ENCODE measurements at places on chromosomes 6 and 20.

- no peak for DNase-seq
Observed at GRCh38 chr6:19731282-19731681, 105.9 kb upstream of the ID4 start.

- no peak for DNase-seq
Observed at GRCh38 chr20:42567409-42567808, 622.3 kb downstream of the PTPRT start.

GRCh38 chr20:45575931-45576330 is 3.2 kb downstream of the WFDC8 start:
- no peak for DNase-seq

DNA sequence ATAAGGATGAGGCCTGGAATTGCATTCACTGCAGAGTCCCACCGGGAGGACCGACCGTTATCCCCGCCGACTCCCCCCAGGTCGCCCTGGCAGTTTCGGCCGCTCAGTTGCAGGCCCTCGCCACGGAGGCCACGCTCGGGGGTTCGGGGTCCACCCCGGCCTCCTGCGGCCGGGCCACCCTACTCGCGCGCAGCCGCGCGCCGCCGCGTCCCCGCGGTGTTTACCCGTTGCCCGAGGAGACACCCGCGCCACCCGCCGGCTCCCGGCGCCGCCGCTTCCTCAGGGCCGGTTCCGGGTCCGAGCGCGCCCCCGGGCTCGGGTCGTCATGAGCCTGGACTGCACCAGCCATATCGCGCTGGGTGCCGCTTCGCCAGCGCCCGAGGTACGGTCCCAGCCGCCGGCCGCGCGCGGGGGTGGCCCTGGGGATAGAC is at the start of gene CCDC170:
CCDC170 (plus strand) TSS at position 214 of the 431 bp plus-strand sequence; CDS start at position 326, 112 bp downstream.
- no peak for DNase-seq

DNA sequence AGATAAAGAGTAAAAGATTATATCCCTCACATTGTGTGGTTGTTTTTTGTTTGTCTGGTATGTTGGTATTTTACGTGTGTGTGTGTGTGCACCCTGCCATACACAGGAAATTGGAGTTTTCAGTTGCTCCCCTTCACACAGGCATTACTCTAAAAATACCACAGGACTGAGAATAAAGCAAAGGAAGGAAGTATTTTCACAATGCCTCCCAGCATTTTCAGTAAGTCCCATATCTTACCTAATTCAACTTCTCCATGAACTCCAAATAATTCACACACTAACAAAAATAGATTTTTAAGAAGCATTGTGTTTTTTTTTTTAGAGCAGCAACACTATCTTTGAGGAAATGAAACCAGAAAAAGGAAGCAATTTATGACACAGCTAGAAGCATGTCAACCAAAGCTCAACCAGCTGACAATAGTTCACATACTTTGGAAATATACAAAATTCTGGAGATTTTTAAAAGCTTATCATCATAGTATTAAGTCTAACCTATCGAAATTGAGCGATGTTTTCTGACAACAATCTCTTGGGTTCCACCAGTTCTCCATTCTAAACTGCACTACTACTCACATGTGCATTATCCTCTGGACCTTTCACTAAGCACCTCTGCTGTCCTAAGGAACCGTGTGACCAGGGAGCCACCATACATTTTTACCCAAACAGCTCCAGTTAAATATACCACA is 2.1 kb downstream of the UBE2J1 start:
- no peak for DNase-seq

DNA sequence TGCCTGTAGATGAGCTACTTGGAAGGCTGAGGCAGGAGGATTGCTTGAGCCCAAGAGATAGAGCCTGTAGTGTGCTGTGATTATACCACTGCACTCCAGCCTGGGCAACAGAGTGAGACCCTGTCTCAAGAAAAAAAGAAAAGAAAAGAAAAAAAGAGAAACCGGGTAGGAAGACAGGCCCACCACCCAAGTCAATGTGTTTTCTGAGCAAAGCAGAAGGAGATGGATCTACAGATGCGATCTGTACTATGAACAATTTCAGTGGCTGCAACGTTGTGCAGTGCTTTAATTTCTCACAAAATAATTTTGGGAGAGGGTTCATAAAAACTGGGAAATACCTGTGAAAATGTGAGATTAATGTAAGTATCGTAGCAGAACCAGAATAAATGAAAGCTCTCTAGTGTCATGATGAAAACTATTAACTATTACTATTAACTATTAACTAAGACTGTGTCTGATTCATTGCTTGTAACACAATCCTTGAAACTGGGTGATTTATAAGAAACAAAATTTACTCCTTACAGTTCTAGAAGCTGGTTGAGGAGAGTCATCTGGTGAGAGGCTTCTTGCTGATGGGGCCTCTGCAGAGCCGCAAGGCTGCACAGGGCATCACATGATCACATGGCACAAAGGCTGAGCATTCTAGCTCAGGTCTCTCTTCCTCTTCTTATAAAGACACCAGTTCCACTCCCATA is 233.1 kb upstream of the ZNF217 start:
- DNase-seq: no peak

DNA sequence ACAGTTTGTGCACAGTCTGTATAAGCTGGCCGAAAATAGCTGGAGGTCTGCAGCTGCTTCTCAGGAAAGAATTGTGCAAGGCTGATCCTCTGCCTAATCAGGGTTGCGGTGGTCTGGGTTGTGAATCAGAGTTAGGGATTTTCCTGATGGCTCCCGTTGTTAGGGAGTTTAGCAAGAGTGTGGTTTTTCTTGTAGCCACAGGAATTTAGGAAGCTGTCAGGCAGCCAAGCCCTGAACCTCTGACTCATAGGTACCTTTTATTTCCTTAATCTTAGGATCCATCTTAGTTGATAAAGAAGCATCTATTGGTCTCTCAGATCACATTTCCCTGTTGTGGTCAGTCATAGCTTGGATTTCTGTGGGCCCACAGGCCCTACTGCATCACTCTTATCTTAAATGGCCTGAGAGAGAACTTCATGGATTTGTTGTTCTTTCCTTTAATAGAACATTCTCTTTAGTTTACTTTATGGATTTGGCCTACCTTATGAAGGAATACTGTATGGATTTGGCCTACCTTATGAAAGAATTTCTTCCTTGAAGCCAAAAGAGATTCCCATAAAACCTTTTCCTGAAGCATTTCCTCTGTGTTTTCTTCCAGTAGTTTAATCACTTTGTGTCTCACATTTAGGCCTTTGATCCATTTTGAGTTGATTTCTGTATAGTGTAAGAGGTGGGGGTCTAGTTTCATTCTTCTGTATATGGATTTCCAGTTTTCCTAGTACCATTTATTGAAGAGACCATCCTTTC is 10.3 kb downstream of the KIF25 start:
- DNase-seq: no peak

GRCh38 chr20:62745279-62745951 is 36.8 kb downstream of the NTSR1 start:
- DNase-seq: no peak

DNA sequence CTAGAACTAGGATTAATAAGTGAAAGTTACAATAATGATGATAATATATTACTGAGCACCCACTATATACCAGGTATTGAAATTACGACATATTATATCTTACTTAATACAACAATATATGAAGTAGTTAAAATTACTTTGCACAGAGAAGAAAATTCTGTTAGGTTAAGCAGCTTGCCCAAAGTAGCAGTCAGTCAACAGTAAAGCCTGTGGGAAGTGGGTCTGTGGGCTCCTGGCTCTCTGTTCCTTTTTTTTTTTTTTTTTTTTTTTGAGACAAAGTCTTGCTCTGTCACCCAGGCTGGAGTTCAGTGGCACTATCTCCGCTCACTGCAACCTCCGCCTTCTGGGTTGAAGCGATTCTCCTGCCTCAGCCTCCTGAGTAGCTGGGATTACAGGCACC is 4.8 kb upstream of the GTF2H4 start:
- DNase-seq: no peak

DNA sequence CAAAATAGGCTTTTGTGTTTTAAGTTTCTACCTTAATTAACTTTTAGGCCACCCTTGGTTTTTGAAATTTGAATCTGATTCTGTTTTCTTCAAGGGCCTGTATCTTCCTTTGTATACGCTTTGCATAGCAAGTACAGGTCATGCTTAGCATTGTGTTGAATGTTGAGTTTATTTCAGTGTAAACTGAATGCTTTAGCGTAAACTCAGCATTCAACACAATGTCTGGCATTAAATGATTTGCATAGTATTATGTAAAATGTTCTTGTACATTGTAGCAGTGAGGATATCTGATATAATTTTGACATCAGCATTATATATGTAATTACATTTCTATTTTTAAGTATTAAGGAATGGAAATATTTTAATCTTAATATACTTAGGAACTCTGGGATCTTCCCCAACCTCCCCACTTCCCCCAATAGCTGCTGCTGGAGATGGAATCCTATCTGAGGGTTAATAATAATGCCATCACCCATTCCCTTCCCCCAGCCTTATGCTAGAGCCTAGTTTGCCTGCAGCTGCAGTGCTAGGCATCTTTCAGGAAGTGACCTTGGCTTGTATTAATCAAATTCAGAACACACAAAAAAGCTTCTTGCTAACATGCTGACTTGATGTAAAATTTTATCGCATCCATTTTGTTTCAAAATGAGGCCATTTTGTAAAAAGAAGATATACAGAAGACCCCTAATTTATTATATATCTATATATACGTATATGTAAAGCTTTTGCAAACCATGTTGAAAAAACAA is 73.1 kb downstream of the NCOA3 start:
- DNase-seq: no peak

DNA sequence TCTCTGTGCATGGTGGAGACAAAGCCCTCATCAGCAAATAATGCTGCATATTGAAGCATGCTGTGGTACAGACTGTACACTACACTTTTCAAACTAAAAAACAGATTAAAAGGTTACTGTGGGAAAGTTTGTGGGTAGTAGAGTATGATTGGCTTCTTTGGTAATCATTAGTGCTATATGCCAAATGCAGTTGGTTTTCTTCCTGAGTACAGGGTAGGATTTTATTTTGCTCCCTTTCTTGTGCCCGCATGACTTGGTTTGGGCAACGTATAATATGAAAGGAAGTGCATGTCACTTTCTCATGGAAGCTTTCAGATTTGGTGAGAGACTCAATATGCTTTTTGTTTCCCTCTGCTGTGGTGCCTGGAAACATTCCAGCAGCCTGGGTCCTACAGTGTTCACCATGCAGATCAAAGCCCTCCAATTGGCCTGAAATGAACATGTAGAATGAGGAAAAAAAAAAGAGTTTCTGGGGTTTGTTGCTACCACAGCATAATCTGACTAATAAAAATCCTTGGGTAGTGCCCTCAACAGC is 270.7 kb upstream of the ADGRB3 start:
- DNase-seq: no peak

DNA sequence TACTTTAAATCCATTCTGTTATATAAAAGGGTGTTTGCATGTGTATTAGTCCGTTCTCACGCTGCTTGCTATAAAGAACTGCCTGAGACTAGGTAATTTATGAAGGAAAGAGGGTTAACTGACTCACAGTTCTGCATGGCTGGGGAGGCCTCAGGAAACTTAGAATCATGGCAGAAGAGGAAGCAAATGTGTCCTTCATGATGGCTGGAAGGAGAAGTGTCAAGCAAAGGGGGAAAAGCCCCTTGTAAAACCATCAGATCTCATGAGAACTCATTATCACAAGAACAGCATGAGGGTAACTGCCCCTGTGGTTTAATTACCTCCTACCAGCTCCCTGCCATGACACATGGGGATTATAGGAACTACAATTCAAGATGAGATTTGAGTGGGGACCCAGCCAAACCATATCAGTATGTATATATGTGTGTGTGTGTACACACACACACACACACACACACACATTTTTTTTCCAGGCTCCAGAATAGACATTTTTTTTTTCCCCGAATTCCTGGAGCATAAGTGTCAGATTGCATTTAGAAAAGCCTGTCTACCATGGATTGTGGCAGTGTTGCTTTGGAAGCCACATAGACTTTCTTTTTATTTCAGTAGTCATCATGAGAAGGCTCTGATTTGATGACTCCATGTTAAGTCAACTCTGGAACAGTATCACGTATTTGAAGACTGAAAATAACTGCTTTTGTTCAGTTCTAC is 31.5 kb downstream of the KDM1B start:
- DNase-seq: no peak

DNA sequence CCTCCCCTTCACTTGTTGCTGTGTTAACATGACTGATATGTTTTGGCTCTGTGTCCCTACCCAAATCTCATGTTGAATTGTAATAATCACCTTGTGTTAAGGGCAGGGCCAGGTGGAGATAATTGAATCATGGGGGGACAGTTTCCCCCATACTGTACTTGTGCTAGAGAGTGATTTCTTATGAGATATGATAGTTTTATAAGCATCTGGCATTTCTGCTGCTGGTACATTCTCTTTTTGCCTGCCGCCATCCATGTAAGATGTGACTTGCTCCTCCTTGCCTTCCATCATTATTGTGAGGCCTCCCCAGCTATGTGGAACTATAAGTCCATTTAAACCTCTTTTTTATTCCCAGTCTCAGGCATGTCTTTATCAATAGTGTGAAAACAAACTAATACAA is 185.0 kb downstream of the TBX18 start:
- DNase-seq: no peak

DNA sequence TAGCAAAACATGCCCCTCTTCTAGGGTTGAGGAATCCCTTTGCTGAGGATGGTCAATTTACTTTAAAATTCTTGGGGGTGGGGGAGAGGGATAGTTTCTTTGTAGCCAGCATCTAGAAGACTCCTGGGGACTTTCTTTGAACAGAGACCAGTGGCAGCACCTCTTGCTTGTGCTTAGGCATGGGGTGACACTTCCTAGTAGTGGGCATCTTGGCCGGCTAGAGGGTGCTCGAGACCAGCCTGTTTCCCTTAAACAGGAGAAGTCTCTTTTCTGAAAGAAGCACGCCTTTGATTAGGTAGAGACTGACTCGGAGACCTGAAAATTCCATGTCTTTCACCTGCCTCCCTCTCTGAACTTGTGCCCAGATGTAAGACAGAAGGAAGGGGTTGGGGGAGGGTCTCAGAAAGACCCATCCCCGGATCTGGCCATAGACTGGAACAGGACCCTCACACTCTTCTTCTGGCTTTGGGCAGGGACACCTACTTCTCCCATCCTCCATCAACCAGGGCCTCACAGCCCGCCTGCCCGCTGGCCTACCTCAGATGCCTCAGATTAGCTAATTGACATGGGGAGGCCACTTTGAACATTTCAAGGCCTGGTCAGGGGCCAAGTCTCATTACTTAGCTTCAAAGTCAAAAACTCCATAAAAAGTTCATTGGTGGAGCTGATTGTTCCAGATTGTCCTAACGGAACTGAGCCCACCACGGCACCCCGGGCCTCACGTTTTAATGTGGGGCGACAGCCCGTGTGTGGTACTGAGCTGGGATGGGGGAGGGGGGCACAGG is 172.2 kb downstream of the CDC5L start:
- DNase-seq: no peak

DNA sequence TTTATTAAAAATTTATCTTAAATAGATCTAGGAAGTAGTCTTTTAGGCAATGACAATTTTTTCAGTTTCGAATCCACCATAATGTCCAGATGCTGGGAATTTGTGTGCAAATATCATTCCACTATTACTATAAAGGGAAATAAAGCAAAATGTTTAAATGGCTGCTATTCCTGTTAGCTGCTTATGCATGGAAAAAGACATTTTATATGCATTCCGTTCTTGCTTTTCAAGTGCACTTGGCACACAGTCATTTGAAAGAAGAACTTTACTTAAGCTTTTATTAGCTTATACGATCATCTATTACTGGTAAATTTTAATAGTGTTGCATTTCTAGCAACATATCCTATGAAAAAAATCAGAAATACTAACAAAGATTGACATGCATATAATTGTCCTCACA is 42.0 kb downstream of the PRL start:
- DNase-seq: no peak

All from stimulated activated CD8-positive, alpha-beta memory T cell treated with anti-CD3 and anti-CD28 coated beads, Interleukin-2, amount 100 ng/mL, for 48 hours (primary cell).